ENCODE measurements at places on chromosomes 16 and 17. TPM values are rescaled to one million over a fixed set of nuclear protein-coding genes. Genes with fewer than 3 reads are reported as not detected.

PDXDC1 gene
- total RNA-seq = 64.0 TPM

PRAC1 gene
- not detected for total RNA-seq

GPR179 gene
- not detected for total RNA-seq

GRCh38 chr17:16440901-16441629 is 25.7 kb downstream of the TRPV2 start:
- H3K4me3 ChIP-seq = no peak overlapping the region
- H3K27ac ChIP-seq = no peak overlapping the region
- no peak for DNase-seq
- H3K36me3 ChIP-seq = peaks cover 56% of the 10 kb centered on the region
- H3K27me3 ChIP-seq = no peaks in the 10 kb centered on the region
- H3K4me1 ChIP-seq = peaks cover 55% of the 10 kb centered on the region

GRCh38 chr17:57425431-57425830 is 169.1 kb downstream of the MSI2 start:
- H3K27ac ChIP-seq = no peak overlapping the region
- H3K4me3 ChIP-seq = no peak overlapping the region
- peaks cover 2% of the 10 kb centered on the region for H3K36me3 ChIP-seq

GRCh38 chr17:27339198-27339835 is 45.4 kb downstream of the WSB1 start:
- H3K4me3 ChIP-seq = no peak overlapping the region
- no peaks in the 10 kb centered on the region for H3K4me1 ChIP-seq
- no peak overlapping the region for H3K27ac ChIP-seq
- H3K36me3 ChIP-seq = no peaks in the 10 kb centered on the region
- DNase-seq = no peak

- H3K4me3 ChIP-seq = no peak overlapping the region
- H3K27me3 ChIP-seq = no peaks in the 10 kb centered on the region
- no peak overlapping the region for H3K27ac ChIP-seq
- no peak for DNase-seq
- H3K4me1 ChIP-seq = peaks cover 5% of the 10 kb centered on the region
These were observed 203.6 kb downstream of the RAB11FIP4 start for GRCh38 chr17:31595076-31595475.

DNA sequence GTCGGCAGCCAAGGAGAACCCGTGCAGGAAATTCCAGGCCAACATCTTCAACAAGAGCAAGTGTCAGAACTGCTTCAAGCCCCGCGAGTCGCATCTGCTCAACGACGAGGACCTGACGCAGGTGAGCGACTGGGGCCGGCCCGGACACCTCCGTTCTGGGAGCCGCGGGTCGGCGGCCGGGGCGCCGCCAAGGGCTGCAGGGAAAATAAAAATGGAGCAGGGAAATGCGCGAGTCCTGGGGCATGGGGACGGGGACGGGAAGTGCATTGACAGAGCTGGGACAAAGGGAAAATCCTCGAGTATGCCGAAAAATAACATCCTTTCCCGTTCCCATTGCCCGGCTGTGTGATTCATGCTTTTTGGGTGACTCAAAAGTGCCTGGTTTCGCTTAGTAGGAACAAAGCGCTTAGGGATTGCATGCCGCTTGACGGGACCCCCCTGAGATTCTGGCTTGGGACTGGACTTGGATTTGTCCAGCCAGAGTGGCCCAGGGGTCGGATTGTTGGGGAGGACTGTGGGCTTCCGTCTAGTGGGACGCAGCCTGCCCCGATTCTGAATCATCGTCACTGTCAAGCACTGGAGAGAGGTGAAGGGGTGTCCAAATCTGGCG is 699 bp downstream of the MPRIP start:
- no peaks in the 10 kb centered on the region for H3K36me3 ChIP-seq
- DNase-seq = peak; percentile 22
- peak overlapping the region; percentile 84 for H3K4me3 ChIP-seq
- no peak overlapping the region for H3K27ac ChIP-seq
- H3K4me1 ChIP-seq = peaks cover 49% of the 10 kb centered on the region
- no peaks in the 10 kb centered on the region for H3K27me3 ChIP-seq

DNA sequence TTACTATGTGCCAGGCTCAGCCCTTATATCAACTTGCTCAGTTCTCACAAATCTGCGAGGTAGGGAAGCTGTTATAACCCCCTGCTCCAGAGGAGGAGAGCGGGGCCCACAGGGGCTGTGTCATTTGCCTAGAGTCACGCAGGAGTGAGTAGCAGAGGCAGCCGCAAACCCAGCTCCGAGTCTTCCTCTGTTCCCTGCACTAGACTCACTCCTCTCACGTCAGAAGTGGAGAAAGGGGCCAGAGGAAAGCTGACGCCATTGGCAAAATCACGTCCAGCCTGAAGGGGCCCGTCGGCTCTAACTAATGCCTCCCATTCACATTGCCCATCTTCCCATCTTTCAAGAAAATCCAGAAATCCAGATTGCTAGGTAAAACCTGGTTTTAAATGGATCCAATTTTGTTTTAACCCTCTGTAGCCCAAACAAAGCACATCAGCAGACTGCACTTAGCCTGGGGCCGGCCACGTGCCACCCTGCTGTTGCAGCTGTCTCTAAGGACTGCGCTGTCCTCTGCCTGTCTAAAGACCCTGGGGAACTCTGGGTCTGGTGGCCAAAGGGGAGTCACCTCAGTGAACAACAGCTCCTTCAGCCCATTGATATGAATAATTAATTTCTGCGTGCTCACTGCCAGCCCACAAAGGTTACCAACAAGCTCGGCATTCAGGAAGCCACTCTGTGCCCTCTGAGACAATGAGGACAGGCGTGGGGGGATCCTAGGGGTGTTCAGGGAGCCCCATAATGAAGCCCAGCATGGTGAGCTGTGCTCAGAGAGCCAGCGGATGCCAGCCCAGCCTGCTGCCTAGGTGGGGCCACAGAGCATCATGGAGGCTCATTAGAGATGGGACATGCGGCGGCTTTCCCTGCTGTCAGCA is 36.7 kb upstream of the ABR start:
- H3K4me1 ChIP-seq = no peaks in the 10 kb centered on the region
- no peaks in the 10 kb centered on the region for H3K36me3 ChIP-seq
- no peak overlapping the region for H3K27ac ChIP-seq
- H3K4me3 ChIP-seq = no peak overlapping the region

- H3K4me1 ChIP-seq = no peaks in the 10 kb centered on the region
- no peak overlapping the region for H3K4me3 ChIP-seq
- H3K27me3 ChIP-seq = no peaks in the 10 kb centered on the region
These were observed 3.5 kb downstream of the PDILT start for GRCh38 chr16:20401066-20401465.

GRCh38 chr16:4067262-4068001 is 48.8 kb downstream of the ADCY9 start:
- H3K27me3 ChIP-seq = no peaks in the 10 kb centered on the region
- H3K4me3 ChIP-seq = no peak overlapping the region
- no peaks in the 10 kb centered on the region for H3K36me3 ChIP-seq
- peaks cover 12% of the 10 kb centered on the region for H3K4me1 ChIP-seq
- no peak for DNase-seq
- no peak overlapping the region for H3K27ac ChIP-seq

GRCh38 chr17:9676820-9677310 is 31.5 kb downstream of the USP43 start:
- H3K27me3 ChIP-seq = no peaks in the 10 kb centered on the region
- DNase-seq = no peak
- H3K27ac ChIP-seq = no peak overlapping the region
- H3K4me1 ChIP-seq = no peaks in the 10 kb centered on the region
- no peak overlapping the region for H3K4me3 ChIP-seq

- no peaks in the 10 kb centered on the region for H3K36me3 ChIP-seq
- no peaks in the 10 kb centered on the region for H3K27me3 ChIP-seq
These were observed 346.6 kb upstream of the TNRC6C start for GRCh38 chr17:77611791-77612502.

TEKT1 gene
- total RNA-seq = not detected

DNA sequence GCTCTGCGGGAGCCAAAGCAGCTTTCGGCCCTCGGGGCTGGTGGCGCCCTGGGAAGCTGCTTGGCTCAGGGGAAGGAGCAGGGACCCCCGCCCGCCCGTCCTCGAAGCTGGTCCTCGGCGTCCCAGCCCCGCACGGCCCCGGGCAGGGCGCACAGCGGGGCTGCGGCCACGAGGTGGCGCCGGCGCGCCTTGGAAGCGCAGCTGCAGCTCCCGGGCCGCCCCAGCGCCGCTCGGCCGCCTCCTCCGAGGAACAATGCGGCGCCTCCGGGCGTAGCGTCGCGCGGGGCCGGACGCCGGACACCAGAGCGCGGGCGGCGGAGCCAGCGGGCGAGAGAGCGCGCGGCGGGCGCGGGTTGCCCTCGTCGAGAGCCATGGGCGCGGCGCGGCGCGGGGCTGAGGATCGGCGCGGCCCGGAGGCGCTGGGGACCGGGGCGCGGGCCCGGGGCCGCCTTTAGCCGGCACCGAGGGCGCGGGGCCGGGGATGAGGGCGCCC is at the start of gene MGAT5B:
Gene MGAT5B (plus strand): TSS at position 229 of the 493 bp plus-strand sequence. CDS start 626 bp downstream, outside the sequence.
- no peak within 1 kb of the TSS for H3K27ac ChIP-seq
- no peak within 1 kb of the TSS for H3K4me3 ChIP-seq
- H3K27me3 ChIP-seq = peaks cover 41% of the 10 kb centered on the region
- peaks cover 13% of the 10 kb centered on the region for H3K4me1 ChIP-seq

- DNase-seq = no peak
- no peak overlapping the region for H3K27ac ChIP-seq
- no peaks in the 10 kb centered on the region for H3K36me3 ChIP-seq
- no peaks in the 10 kb centered on the region for H3K27me3 ChIP-seq
- H3K4me1 ChIP-seq = no peaks in the 10 kb centered on the region
- H3K4me3 ChIP-seq = no peak overlapping the region
These were observed 47.6 kb upstream of the LYRM9 start for GRCh38 chr17:27940503-27941428.

DNA sequence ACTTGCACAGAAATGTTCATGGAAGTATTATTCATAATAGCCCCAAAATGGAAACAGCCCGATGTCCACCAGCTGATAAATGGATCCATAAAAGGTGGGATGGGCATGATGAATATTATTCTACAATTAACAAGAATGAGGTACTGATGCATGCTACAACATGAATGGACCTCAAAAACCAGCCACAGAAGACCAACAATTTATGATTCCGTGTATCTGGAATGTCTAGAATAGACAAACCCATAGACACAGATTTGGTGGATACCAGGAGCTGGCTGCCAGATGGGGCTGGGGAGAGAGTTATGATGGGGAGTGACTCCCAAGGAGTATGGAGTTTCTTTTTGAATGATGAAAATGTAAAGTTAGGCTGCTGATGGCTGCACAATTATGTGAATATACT is 10.8 kb upstream of the NAGLU start:
- no peak overlapping the region for H3K27ac ChIP-seq
- H3K4me1 ChIP-seq = peaks cover 23% of the 10 kb centered on the region
- peaks cover 7% of the 10 kb centered on the region for H3K36me3 ChIP-seq
- DNase-seq = no peak
- no peak overlapping the region for H3K4me3 ChIP-seq
- H3K27me3 ChIP-seq = no peaks in the 10 kb centered on the region

DNA sequence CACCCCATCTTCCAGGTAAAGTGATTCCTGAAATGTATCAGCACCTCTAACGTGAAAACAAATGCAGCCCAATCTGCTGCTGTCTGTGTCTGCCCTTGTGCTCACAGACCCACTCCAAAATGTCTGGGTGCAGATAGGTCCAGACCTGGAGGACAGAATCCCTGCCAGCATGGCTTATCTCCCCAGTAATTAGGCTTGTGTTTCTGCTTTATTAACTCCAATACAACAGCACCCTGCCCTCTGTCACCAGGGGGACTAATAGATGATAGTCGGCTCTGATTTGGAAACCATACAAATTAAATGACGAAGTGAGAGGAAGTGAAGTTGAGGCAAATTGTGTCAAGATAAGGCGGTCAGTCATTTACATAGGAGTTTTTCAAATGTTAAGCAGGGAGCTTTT is 608.3 kb upstream of the SALL1 start:
- H3K4me1 ChIP-seq = no peaks in the 10 kb centered on the region
- H3K27me3 ChIP-seq = no peaks in the 10 kb centered on the region
- H3K4me3 ChIP-seq = no peak overlapping the region
- no peaks in the 10 kb centered on the region for H3K36me3 ChIP-seq
- no peak overlapping the region for H3K27ac ChIP-seq

GLIS2 gene
- not detected for total RNA-seq

TRPV3 gene
- total RNA-seq = 0.25 TPM

DNA sequence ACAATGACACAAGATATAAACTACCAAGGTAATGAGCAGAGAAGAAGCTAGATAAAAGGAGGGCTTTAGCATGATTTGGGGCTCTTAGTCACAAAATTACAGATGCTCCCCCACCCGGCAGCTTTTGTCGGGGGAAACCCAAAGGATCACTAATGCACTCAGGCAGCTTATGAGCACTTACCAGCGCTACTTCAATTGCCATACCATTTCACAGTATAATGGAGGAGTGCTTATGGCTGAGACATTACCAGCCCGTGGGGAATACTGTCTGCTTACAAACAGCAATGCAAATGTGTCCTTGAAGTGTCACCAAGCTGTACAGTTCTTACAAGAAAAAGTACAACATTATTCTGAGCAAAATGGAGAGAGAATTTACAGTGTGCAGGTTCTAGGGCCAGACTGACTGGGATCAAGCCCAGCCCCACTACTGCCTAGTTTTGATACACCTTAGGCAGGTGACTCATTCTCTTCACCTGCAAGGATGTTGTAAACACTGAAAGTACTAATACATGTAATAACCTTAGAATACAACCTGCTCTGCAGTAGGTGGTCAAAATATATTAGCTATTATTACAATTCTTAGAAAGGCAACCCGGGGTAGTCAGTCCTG is 16.3 kb downstream of the ANKFY1 start:
- peaks cover 10% of the 10 kb centered on the region for H3K4me1 ChIP-seq
- H3K36me3 ChIP-seq = peaks cover 26% of the 10 kb centered on the region
- no peak overlapping the region for H3K27ac ChIP-seq
- no peaks in the 10 kb centered on the region for H3K27me3 ChIP-seq

ZNF232 gene
- 3.6 TPM for total RNA-seq

EME2 gene
- 28.6 TPM for total RNA-seq

CUEDC1 gene
- total RNA-seq = 1.0 TPM

DNA sequence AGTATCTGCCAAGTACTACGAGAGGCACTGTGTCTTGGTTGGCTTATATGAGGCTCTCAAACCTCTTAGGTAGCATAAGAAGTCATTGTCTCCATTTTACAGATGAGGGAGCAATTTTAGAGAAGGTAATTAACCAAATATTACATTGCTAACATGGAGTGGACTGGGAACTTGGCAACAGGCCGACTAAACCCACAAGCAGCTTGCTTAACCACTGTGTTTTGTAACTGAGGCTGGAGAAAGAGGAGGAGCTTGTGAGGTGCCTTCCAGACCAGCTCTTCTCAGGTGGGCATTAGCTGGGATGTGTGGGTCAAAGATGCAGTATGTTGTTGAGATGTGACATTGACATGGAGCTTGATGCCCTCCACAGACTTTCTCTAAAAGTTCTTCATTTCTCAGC is 835.6 kb upstream of the RBFOX1 start:
- no peaks in the 10 kb centered on the region for H3K27me3 ChIP-seq
- no peak overlapping the region for H3K4me3 ChIP-seq
- H3K36me3 ChIP-seq = no peaks in the 10 kb centered on the region
- H3K4me1 ChIP-seq = no peaks in the 10 kb centered on the region
- H3K27ac ChIP-seq = no peak overlapping the region

HEXD gene
- 31.2 TPM for total RNA-seq

GRCh38 chr17:56521414-56522141 is 71.9 kb upstream of the NOG start:
- no peaks in the 10 kb centered on the region for H3K36me3 ChIP-seq
- peaks cover 11% of the 10 kb centered on the region for H3K27me3 ChIP-seq
- no peak for DNase-seq
- H3K27ac ChIP-seq = no peak overlapping the region
- H3K4me3 ChIP-seq = no peak overlapping the region
